ENCODE measurements at places on chromosomes 16 and 17.

GRCh38 chr17:77745702-77746101, 212.8 kb upstream of the TNRC6C start:
- no peak for DNase-seq

DNA sequence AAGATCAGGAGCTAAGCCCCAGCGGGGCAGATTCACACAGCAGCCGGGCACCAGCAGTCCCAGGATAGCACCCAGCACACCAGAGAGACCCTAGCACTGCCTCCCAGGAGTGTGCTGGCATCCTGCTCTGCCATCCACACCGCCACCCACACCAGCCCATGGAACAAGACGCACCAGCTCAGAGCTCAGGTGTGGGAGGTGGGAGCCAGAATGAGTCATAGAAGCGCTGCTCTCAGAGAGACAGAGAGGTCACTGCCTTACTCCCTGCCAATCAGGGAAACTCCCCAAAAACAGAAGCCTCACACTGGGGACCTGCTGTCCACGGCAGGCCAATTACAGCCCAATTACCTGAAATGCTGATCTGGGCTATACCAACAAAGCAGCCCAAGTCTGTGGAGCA, 64.9 kb downstream of the CDYL2 start:
- no peak for DNase-seq

GRCh38 chr17:48374650-48375230, 55.3 kb downstream of the SKAP1 start:
- DNase-seq: peak; percentile 66

DNA sequence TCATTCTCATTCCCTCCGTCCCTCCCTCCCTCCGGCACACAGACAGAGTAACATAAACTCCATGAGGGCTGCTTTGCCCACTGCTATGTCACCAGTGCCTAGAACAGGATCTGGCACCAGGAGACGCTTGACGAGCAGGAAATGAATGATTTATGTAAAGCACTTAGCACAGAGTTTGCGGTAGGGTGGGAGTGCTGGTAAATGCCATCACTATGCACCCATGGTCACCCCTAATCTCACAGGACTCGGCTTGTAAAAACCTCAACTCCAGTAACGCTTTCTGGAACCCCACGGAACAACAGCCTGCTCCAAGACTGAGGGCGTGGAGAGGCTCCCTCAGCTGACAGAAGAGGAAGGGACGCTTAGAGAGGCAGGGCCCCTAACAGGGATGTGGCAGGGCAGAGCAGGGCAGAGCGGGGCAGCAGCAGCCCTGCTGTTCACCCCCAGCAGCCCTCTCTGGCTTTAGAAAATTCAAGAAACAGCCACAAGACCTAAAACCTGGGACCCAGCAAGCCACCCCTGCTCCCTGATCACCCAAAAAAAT, 156.9 kb downstream of the C16orf78 start:
- DNase-seq: no peak

- DNase-seq: no peak
These were observed 138.1 kb downstream of the TRIM37 start for GRCh38 chr17:58968426-58969061.

DNA sequence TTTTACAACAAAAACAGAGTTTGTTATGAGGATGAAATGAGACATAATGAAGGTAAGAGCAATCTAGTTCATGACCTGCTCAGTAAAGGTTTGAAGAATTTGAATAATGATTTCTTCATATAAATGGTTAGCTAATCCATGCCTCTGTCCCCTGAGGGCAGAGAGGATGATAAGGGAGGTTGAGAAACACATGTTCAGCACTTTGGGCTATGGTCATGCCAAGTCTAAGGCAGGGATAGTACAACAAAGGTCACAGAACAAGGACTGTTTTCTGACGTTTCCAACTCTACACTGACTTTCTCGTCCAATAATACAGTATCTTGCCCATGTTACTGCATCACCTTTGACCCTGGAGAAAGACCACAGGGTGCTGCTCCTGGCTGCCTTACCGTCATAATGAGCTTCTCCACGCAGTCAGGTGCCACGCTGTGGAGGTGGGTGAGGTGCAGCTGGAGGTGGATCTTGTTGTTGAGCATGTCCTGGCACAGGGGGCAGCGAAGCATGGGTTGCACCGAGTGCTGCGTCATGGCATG, 236.7 kb downstream of the ZFHX3 start:
- no peak for DNase-seq

GRCh38 chr16:3012828-3013420, at the start of gene CLDN9:
Gene CLDN9 (plus strand): TSS chr16:3012923. CDS start chr16:3013363, 440 bp downstream.
- no peak for DNase-seq

DNA sequence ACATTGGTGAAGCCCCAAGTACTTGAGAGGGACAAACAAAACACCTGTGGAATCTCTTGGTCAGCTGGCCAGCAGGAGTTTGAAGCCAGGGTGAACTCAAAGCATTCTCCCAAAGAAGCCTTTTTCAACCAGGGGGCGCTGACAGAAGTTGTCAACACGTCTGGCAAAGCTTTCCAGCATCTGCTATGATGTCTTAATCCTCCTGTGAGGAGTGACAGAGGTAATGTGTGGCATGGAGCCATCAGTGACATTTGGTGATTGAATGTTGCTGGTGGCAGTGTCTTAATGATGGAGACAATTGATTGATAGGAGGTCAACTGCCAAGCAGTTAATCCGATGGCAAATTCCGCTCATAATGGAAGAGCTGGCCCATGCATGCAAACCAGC, 257.6 kb upstream of the HSBP1 start:
- DNase-seq: no peak

- no peak for DNase-seq
These were observed 39.9 kb upstream of the MRC2 start for GRCh38 chr17:62587554-62587953.

DNA sequence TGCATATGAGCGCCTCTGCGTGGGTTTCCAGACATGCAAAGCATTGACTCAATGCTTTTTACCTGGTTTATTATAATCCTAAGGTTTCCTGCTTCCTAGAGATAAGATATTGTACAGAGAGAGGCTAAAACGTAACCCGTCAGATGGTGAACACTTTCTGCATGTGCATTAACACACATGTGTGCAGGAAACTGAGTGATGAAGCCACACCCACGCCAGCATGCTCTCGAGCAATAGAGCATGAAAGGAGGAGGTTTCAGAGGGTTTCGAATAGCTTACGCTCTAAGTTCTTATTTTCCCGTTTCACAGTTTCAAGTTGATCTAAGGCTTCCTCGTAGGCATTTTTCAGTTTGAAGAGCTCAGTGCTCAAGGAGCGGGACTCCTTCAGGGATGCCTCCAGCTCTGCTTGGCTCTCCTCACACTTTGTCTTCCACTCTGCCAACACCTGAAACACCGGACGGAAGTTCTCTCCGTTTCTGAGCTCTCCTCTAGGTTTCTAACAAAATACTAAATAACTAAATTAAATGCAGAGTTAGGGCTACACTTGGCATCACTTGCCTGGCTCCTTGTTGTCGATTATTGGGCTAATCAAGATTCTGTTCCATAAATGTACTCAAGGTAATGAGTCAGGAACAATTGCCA, 23.2 kb downstream of the MYH3 start:
- DNase-seq: no peak

DNA sequence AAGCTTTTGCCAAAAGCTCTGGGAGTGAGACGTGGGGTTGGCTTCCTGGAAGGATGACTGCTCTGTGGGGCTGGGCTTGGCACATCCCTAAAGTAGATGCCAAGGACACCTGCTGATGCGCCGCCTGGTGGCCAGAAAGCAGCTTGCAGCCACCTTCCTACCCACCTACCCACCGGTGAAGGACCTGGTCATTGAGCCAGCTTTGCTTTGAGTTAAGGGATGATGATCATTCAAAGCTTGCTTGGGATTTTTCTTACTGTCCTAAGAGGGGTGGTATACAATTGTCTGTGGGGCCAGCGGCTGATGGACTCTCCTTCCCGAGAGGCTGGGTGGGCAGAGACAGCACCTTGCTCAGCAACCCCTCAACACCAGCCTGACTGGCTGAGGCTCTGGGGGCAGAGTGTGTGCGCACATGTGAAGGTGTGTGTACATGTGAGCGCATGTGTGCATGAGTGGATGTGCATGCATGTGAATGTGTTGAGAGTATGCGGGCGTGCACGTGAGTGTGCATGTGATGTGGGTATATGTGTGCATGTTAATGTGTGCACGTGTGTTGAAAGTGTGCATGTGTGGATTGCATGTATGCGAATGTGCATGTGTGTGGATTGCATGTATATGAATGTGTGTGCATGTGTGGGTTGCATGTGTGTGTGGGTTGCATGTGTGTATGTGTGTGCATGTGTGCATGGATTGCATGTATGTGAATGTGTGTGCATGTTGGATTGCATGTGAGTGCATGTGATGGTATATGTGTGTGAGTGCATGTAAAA, 18.6 kb downstream of the C1QTNF1 start:
- DNase-seq: peak; percentile 56

GRCh38 chr17:14744761-14745473, 444.0 kb downstream of the HS3ST3B1 start:
- no peak for DNase-seq

DNA sequence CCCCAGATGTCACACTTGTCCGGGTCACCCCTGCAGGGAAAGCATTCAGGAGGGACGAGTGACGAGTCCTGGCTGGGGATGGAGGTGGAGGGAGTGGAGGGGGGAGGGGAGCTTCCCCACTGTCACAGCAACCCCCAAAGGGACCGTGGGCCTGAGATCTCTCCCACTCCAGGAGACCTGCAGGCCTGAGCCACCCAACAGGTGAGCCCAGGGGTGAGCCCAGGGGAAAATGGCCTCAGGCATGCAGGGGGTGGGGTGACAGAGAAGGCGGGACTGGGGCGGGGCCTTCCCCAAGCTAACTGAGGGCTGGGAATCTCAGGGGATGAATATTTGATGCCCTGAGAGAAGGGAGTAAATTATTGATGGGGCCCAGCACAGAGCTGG, 2.4 kb downstream of the USH1G start:
- no peak for DNase-seq

- no peak for DNase-seq
These were observed 339.9 kb downstream of the SOX9 start for GRCh38 chr17:72460711-72461110.

DNA sequence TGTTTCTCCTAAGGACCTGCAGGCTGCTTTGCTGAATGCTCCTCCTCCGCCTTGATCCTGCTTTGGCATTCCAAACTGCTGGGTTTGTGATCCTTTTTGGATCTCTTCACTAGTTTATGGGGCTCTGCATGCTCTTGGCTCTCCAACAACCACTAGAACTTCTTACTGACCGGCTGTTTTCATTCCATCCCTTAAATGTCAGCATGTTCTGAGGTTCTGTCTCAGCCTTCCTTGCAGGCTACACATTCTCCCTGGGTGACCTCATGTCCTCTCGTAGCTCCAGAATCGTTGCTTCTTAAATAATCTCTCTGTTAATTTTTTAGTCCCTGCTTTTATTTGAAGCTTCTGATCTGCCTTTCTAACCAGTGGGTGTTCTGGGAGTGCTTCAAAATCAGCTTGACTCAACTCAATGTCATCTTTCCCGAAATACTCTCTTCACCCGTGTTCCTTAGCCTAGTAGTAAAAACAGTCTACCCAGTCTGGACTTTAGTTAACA, 119.0 kb upstream of the HS3ST2 start:
- no peak for DNase-seq

DNA sequence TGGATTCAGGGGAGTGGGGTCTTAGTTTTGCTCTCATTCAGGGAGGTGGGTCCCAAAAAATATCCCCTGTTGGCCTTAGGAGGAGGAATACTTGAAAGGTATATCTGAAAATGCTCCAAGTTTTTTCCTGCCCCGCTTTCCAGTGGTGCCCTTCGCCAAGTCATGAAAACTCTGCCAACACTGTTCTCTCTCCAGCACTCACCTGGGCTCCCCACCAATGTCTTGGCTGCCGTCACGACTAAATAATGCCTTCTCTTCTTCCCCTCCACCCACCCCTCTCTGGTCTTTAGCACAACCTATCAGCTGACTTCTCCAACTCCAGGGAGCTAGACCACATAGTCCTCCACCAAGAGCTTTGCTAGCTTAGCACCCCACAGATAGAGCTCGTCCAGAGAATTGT, 30.6 kb downstream of the ZFHX3 start:
- DNase-seq: no peak

DNA sequence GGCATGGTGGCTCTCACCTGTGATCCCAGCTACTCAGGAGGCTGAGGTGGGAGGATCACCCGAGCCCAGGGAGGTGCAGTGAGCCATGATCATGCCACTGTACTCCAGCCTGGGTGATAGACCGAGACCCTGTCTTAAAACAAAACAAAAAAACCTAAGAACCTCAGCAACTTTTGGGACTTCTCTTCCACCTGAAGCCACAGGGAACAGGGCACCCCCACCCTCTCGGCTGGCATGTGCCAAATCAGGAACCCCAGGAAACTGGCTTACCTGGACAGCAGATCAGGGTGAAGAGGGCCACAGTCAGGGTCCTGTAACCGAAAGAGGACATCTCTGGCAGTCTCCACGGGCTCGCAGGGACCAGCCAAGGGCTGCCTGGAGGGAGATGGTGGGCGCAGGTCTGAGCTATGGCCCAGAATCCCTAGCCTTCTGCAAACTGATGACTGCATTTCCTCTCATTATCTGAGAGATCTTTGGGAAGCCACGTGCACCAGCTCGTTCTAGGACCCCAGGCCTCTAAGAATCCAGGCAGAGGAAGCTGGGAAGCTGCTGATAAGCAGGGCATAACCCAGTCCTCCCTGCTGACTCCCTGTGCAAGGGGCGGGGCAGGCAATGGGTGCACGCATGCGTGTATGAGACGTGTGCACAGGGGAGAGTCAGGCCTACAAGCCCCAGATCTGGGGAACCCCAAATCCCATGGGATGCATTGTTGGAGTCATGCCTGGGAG, 8.4 kb downstream of the PRR29 start:
- DNase-seq: no peak

- no peak for DNase-seq
These were observed 28.8 kb downstream of the ZCCHC14 start for GRCh38 chr16:87463722-87464690.

DNA sequence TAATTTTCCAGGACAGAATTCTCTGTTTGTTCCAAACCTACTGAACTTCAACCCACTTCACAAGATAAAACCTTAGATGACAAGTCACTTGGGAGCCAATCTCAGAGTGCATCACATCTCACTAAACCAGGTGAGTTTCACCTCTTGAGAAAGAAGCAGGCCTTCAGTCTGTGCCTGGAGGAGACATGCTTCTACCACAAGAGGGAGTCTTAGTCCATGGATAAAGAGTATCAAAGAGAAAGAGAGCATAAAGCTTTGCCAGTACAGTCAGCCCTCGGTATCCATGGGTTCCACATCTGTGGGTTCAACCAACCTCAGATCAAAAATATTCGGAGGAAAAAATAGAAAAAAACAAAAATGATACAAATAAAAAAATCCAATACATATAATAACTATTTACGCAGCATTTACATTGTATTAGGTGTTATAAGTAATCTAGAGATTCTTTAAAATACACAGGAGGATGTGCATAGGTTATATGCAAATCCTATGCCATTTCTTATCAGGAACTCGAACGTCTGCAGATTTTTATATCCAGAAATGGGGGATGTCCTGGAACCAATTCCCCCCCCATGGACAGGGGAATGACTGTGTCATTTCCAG, 37.7 kb downstream of the DUSP14 start:
- peak; percentile 61 for DNase-seq
